ENCODE measurements at places on chromosomes 3 and 15. TPM values are rescaled to one million over a fixed set of nuclear protein-coding genes. Genes with fewer than 3 reads are reported as not detected.

The TRAT1 gene
- 15.5 TPM for total RNA-seq

The WDR93 gene
- not detected for total RNA-seq

The LRRC31 gene
- not detected for total RNA-seq

The IL5RA gene
- not detected for total RNA-seq

The XXYLT1 gene
- total RNA-seq = 8.4 TPM

The NOX5 gene
- total RNA-seq = not detected

The TSPAN3 gene
- total RNA-seq = 27.0 TPM

The TXNRD3 gene
- 4.5 TPM for total RNA-seq

The SLC12A8 gene
- 1.1 TPM for total RNA-seq

The SCN11A gene
- not detected for total RNA-seq

The GOLGA8F gene
- total RNA-seq = not detected

The CDHR4 gene
- not detected for total RNA-seq

The ZNF80 gene
- 2.3 TPM for total RNA-seq

The ITIH4 gene
- total RNA-seq = 3.9 TPM

The ISY1 gene
- total RNA-seq = 68.5 TPM

The ABHD5 gene
- total RNA-seq = 7.8 TPM

All from activated CD8-positive, alpha-beta T cell treated with anti-CD3 and anti-CD28 coated beads for 36 hours (primary cell).